Stimulated activated CD4-positive, alpha-beta T cell treated with anti-CD3 and anti-CD28 coated beads, Interleukin-1b, Interleukin-23, amount 100 ng/mL, for 48 hours (primary cell): ENCODE measurements at places on chromosomes 3 and 15.

DNA sequence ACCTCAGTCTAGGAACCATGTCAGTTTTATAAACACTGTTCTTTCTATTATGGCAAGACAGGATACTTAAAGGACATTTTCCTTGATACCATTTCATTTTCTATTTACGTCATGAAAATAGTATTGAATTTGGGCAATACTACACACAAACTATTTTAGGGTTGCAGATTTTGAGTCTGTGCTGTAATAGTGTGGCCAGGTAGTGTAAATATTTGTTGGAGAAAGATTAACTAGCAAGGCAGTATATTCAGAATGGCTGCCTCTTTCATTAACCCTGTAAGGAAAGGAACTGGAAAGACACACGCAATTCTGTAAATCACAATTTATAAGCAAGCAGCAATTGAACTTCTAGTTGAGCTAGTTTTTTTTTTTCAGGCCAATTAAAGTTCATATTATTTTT, 2.0 kb downstream of the CTXND1 start:
- DNase-seq: no peak

DNA sequence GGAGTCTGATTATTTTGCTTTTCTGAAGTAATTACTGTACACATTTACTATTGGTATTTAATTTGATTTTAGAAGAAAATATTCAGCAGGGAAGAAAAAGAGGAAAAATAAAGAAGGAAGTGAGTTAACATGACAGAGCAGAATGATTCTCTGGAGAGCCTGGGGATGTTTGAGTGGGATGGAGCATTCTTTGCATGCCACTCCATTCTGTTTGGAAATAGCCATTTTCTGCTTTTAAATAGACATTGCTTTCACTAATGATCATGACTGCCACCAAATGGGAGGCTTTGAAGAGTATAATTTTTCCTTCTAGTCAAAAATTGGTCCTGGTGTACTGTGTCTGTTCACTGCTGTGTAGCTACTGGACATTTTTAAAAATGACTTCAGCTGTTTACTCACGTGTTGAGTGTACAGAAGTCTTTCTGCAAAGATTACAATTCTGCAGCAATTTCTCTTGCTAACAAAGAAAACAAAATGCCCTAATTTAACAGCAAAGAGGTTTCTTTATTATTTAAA, 196.1 kb downstream of the RYR3 start:
- DNase-seq: no peak

DNA sequence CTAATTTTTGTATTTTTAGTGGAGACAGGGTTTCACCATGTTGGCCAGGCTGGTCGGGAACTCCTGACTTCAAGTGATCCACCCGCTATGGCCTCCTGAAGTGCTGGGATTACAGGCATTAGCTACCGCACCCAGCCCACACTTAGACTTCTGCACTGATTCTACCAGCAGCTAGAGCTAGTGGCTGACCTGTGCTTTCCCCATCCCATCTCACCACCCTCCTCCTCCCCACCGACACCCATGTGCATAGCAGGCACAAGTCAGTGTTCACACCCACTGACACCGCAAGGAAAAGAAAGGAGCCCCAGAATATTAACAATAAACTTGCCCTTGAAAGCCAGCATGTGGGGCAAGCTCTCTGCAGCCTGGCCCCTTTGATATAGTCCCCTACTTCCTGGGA, 11.2 kb upstream of the ABTB1 start:
- DNase-seq: no peak

DNA sequence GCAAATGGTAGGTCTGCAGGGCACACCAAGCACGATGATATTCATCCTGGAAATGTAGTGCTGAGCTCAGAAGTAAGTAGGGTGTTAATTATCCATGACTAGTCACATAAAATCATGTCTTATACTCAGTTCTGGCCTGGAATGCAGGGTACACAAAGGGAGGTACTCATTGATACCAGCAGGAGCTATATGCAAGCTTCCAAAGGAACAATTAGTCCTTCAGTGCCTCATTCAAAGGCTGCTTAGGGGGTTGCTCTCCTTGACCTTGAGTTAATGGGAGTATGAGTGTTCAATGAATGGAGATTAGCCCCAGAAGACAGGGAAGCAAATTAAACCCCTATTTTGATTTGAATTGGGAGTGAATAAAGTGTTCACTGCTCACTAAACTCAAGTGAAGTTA, 38.3 kb downstream of the CNTN6 start:
- DNase-seq: no peak

GRCh38 chr3:3714572-3714971, 84.7 kb upstream of the LRRN1 start:
- DNase-seq: no peak

DNA sequence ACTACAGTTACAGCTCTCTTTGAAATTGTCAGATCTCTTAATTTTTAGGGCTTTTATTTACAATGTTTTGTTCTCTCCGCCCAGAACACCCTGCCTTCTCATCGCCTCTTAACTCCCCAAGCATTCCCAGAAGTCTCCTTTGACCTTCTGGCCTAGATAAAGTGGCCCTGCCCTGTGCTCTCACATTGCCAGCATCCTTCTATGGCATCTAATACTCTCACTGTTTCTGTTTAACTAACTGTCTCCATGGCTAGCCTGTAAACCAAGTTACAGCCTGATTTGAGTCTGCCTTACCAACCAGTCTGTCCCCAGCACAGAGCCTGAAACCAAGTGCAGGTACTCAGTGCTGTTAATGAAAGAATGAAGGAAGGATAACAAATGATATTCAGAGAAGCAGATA, 19.9 kb downstream of the COL8A1 start:
- no peak for DNase-seq

DNA sequence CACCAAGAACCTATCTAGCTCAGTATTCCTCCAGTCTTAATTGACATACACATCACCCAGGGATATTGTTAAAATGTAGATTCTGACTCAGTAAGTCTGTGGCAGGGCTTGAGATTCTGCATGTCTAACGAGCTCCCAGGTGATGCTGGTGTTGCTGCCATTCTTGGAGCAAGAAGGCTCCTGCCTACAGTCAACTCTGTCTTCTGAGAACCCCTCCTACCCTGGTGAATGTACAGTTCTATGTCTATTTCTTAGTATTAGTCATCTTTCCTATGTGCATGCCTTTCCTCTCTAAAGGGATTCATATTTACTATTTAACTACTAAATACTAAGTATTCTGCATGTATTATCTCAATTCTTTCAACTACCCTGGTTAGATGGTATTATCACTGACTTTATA, 268.7 kb downstream of the EDEM1 start:
- no peak for DNase-seq

GRCh38 chr15:56871867-56872266, 46.6 kb upstream of the TCF12 start:
- no peak for DNase-seq

- DNase-seq: no peak
Observed at GRCh38 chr3:66761093-66761780, 236.9 kb upstream of the KBTBD8 start.

GRCh38 chr3:13142552-13143380, 69.5 kb upstream of the IQSEC1 start:
- no peak for DNase-seq

DNA sequence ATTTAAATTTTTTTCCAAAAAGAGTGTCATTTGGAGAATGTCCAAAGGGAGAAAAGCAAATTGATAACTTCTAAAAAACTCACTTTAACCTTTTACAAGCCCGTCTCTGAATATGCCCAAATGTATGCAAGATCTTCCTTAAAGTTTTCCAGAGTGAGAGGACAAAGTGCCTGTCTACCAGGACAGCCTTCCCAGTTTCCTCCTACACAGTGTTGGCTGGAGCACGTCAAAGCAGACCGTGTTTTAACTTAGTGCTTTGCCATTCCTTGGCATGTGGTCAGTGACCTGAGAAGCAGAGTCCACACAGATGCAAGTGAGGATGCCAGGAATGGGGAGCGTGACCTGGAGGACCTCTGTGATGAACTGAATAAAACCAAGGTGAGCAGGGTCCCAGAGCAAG, 245.7 kb downstream of the FAM43A start:
- DNase-seq: no peak

DNA sequence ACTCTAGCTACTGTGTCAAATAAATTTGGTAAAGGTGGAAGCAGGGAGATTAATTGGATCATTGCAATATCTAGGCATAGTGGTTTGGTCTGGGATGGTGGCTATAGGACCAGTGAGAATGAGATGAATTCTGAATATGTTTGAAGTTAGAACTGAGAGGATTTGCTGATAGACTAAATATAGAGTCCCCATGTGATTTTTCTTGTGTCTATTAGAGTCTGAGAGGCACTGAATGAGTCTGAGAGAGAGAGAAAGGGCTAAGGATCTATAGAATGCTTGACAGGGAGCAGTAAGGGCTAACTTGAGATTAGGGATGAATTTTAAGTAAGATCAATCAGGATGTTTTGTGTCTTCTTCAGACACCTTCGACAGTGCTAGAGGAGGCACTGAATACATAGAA, 77.9 kb upstream of the CHL1 start:
- no peak for DNase-seq

GRCh38 chr3:89954137-89954536, 846.7 kb downstream of the EPHA3 start:
- no peak for DNase-seq
